Fibroblast of mammary gland (primary cell): ENCODE measurements at places on chromosomes 4 and X.
A peak's percentile ranks its signal among the peaks of the same experiment; 100 is the strongest.

DNA sequence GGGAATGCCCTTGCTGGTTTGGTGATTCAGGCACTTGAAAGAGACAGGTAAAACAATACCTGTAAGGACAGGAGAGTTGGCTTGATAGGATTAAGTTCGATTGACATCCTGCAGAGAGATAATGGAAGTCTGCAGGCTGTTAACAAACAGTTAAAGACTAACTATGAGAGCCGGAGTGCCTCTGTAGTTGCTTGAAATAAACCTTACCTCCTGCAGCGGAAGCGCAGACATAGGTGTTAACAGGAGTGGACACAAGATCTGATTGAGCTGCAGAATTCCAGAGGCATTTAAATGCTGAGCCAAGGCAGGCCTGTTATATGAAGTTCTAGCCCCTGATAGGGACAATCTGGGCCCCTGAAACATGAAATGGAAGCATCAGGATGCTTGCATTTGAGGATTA is 416.7 kb upstream of the MAOA start:
- no peak for DNase-seq

GRCh38 chr4:54657185-54657550 is 589 bp upstream of the KIT start:
- DNase-seq = no peak

DNA sequence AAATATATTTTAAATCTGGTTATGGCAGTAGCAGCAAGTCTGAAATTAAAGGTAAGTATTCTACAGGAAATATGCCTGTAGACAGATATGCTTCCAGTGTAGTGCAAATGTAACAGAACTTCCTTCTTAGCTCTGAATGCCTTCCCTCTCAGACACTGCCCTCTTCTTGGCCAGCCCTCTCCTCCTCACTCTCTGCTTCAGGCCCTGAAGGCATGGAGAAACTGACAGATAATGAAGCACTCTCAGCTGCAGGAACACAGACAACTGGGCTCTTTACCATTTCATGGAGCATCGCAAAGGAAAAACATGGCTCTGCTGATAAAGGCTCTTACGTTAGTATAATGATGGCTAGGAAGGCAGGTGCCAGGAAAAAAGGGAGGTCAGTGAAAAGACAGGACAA is 431.5 kb upstream of the RASGEF1B start:
- no peak for DNase-seq

DNA sequence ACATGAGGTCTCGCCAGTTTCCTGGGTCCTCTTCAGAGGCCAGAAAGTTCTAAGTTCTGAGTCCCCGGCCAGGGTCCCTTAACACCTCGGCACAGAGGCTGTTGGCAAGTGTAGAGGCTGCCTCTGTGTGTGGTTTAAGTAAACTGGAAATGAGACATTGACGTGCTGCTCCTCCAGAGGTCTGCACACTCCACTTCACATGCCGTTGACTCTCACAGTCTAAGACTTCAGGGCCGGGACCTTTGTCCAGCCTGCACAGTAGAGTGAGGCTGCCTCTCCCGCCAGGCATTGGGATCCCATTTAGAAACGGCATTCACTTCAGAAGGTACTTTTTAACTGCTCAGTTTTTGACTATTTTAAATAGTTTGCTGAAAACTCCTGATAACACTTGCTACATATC is 10.6 kb upstream of the TADA2B start:
- DNase-seq = no peak

- no peak for DNase-seq
These were observed 335.8 kb upstream of the F9 start for GRCh38 chrX:139194571-139195280.

DNA sequence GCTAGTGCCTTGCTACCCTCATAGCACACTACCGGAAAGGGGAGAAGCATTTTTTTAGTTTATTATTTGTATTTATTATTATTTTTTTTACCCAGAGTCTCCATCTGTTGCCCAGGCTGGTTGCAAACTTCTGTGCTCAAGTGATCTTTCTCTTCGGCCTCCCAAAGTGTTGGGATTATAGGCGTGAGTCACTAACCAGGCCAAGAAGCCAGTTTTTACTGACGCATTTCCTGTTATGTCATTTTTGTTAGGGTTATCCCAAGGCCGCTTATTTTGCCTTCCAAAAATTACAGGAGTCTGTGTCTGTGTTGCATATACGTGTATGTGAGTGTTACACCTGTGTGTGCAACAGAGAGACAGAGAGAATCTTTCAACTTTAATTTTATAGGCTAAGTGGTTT is 404.5 kb downstream of the GBA3 start:
- DNase-seq = peak; percentile 17
